ENCODE measurements at places on chromosomes 2 and 18. TPM values are rescaled to one million over a fixed set of nuclear protein-coding genes. Genes with fewer than 3 reads are reported as not detected.

Gene KLHL41
- not detected for total RNA-seq

Gene RETSAT
- total RNA-seq = 25.3 TPM

Gene TACR1
- total RNA-seq = not detected

Gene UNC80
- total RNA-seq = not detected

Gene ASAP2
- total RNA-seq = 0.48 TPM

Gene CCDC85A
- not detected for total RNA-seq

Gene CTNNA2
- not detected for total RNA-seq

Gene RAB17
- total RNA-seq = not detected

Gene LINC00305
- not detected for total RNA-seq

Gene TMEM163
- total RNA-seq = 0.30 TPM

Gene KCNJ3
- total RNA-seq = not detected

Gene CTAGE1
- not detected for total RNA-seq

Gene CPLX4
- not detected for total RNA-seq

Gene TNFAIP6
- total RNA-seq = not detected

Gene DSG1
- not detected for total RNA-seq

Gene FAHD2B
- 22.0 TPM for total RNA-seq

Gene CD302
- total RNA-seq = 0.34 TPM

Gene HSPE1
- 145 TPM for total RNA-seq

Gene TTC27
- total RNA-seq = 28.0 TPM

Gene CPO
- not detected for total RNA-seq

Gene MAP3K19
- total RNA-seq = not detected

Gene SCG2
- not detected for total RNA-seq

Gene ABCG8
- not detected for total RNA-seq

Gene MAL
- total RNA-seq = 187 TPM

Gene GPR35
- total RNA-seq = 14.9 TPM

Gene CD8B2
- not detected for total RNA-seq

Gene TCF4
- total RNA-seq = 4.5 TPM

Gene CEP192
- total RNA-seq = 50.1 TPM

Gene LONRF2
- 0.27 TPM for total RNA-seq

Gene CASP10
- 38.7 TPM for total RNA-seq

Gene OSR1
- total RNA-seq = not detected

Gene VWA3B
- not detected for total RNA-seq

Gene M1AP
- not detected for total RNA-seq

Gene RAB6C
- total RNA-seq = not detected

Gene MAP4K3
- total RNA-seq = 12.5 TPM

Gene FBLN7
- total RNA-seq = 9.0 TPM

Gene POTEC
- not detected for total RNA-seq

Gene SCN7A
- total RNA-seq = not detected

Gene RPRM
- not detected for total RNA-seq

Gene TEKT4
- 0.59 TPM for total RNA-seq

Gene POTEJ
- not detected for total RNA-seq

Gene XPO1
- 196 TPM for total RNA-seq

Gene MYCN
- total RNA-seq = not detected

Gene KLF7
- total RNA-seq = 21.8 TPM

Gene NXPH2
- total RNA-seq = not detected

Gene ARHGAP25
- 82.8 TPM for total RNA-seq

Gene ZNF521
- not detected for total RNA-seq

Gene MYOM1
- total RNA-seq = 1.5 TPM

Gene DSG3
- total RNA-seq = not detected

Gene SNED1
- total RNA-seq = 29.8 TPM

Gene DSG2
- total RNA-seq = 1.3 TPM

Gene BCL11A
- not detected for total RNA-seq

Gene UPP2
- total RNA-seq = not detected

Gene COPS7B
- 50.6 TPM for total RNA-seq

Gene SNX17
- total RNA-seq = 116 TPM

Gene SFTPB
- not detected for total RNA-seq

Gene MTIF2
- total RNA-seq = 24.9 TPM

Data from T-helper 2 cell treated with Interferon-gamma antibody and Interleukin-4, amounts not matched to agents 100 ng/mL and 5 ng/mL, for 36 hours (primary cell).